Central memory CD8-positive, alpha-beta T cell (primary cell): ENCODE measurements at places on chromosomes 4 and X.

DNA sequence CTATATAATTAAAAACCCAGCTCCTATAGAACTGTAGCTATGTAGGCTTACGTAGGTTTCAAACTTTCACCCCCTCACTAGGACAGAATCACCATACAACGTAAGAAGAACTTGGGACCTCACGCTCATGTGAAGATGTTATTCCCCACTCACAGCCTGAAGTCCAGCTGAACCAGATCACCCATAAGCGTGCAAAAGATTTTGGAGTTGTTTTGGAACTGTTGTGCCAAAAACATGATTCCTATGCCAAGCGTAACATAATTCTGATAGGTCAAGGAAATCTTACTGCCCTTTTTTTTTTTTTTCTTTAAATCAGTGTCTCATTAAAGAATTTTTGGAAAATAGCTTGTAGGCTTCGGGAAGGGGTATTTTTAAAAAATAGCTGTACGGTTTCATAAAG, 57.0 kb downstream of the LCORL start:
- DNase-seq, result no peak

DNA sequence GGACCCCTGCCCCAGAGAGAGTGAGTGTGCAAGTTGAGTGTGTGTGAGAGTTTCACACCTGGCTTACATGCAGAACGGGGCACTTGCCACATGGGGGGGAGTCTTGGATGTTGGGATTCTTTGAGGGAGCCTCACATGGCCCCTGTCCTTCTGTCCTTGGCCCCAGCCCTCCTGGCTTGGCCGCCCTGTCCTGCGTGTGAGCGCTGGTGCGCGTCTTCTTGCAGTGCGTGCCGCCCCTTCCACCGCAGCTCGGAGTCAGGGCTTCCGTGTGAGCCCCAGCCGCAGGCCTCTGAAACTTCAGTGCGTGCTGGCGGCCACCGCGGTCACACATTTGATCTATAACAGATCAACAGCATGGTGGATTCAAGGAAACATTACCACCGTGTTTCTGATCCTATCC, 30.1 kb upstream of the HGFAC start:
- DNase-seq, result no peak

GRCh38 chr4:23333556-23333945, 556.3 kb downstream of the PPARGC1A start:
- DNase-seq, result no peak

DNA sequence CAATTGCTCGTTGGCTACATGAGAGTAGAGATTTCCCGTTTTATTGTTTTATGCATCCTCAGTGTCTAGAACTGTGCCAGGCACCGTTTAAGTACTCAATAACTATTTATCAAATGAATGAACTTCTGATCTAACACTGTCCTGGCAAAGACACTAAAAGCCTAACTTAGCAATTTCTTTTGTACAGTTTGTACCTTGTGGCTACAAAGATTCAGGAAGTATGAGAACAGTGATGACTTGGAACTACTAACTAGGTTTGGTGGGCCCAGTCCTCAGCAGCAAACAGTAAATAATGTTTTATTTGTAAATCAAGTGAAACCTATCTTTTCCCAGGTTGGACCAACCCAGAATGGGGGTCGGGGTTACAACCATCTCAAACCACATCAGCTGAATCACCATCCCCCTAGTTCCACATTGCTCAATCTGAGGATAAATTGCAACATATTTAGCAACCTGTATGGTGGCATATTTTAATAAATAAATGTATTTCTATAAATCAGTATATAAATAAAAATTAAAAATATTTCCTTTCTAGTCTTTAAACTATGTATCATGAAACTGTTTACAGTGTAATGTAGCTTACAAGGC, 12.3 kb upstream of the SCRG1 start:
- no peak for DNase-seq

DNA sequence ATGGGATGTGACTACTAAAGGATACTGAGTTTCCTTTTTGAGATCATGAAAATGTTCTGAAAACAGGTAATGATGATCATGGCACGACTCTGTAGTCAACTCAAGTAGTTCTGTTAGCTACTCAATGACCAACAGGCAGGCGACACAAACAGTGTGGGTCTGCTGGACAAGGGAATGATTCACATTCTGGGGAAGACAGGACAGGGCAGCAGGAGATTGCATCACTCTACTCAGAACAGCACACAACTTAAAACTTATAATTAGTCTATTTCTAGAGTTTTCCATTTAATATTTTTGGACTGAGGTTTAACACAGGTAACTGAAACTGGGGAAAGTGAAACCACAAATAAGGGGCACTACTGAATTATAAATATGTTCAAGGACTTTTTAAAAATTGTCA, 365.2 kb downstream of the PRDM5 start:
- no peak for DNase-seq

GRCh38 chr4:125020089-125021034, 294.4 kb upstream of the FAT4 start:
- DNase-seq, result no peak

DNA sequence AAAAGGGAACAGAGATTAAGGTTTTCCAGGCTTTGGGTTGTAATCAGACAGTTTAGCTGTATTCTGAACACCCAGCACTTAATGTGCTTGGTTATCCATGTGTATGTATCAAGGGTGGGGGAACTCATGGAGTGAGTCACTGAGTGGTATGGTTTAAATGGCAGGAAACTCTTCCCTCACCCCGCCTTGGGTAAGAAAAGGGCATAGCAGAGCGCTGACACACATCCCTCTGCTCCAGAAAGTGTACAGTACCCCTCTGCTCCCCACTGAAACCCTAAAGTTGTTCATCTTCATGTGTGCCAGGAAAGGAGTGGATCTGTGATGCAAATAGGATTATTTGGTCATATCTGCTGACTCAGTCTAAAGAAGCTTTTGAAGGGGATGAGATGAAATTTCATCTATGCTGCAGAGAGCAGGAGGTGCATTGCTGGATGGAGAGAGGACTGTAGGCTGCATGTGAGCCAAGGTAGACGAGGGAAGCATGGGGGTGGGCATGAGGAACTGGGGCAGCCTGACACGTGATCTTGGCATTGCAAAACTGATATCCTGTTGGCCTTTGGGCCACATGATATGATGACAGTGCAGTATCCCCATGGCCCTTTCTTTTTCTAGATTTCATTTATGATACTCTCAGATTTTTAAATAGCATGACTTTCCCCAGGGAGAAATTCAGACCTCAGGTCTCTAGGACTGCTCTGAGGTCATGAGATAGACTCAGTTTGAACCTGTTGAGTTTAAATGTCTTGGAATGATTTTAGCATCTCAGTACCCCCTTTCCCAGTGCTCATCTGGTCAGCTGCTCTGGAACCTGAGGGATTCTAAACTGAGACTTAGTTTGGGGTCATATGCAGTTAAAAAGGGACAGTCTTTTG, 84.8 kb downstream of the TMEM164 start:
- no peak for DNase-seq

GRCh38 chr4:180578175-180578574, 1665.0 kb upstream of the TENM3 start:
- no peak for DNase-seq

DNA sequence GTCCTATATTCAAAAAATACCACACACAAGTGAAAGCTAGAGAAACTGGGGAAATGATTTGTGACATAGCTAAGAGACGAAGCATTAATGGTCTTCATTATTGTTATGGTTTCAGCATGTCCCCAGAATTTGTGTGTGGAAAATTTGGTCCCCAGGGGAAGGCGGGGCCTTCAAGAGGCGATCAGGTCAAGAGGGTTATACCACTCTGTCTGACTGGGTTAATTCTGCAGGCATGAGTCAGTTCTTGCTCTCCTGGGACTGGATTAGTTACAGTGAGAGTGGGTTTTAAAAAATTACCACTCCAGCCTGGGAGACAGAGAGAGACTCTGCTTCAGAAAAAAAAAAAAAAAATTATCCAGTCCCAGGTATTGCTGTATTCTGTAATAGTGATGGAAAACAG, 2.1 kb upstream of the MTNR1A start:
- DNase-seq, result no peak

DNA sequence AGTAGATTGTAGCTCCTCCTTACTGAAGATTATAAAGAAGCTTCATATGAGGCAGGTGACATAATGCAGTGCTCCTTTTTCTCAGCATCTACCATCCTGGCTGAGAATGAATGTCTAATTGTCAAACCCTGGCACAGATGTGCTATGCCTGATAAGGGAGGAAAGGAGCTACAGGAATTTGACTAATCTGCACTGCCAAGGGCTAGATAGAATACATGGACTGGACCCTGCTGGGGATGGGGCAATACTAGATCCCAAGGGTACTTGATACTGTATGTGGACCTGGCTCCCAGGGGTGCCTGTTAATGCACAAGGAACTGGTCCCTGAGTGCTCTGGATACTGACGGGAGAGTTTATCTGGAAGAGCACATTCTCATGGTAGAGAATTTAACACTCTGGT, 362.2 kb upstream of the EMCN start:
- DNase-seq, result no peak

GRCh38 chr4:165299399-165300060, 27.9 kb upstream of the MSMO1 start:
- no peak for DNase-seq

- no peak for DNase-seq
Measured at GRCh38 chr4:80475798-80476197, 140.3 kb downstream of the CFAP299 start.

- DNase-seq, result no peak
Measured at GRCh38 chrX:40444133-40444532, 136.6 kb upstream of the ATP6AP2 start.

GRCh38 chrX:101160001-101160400, 59.6 kb upstream of the DRP2 start:
- DNase-seq, result no peak

DNA sequence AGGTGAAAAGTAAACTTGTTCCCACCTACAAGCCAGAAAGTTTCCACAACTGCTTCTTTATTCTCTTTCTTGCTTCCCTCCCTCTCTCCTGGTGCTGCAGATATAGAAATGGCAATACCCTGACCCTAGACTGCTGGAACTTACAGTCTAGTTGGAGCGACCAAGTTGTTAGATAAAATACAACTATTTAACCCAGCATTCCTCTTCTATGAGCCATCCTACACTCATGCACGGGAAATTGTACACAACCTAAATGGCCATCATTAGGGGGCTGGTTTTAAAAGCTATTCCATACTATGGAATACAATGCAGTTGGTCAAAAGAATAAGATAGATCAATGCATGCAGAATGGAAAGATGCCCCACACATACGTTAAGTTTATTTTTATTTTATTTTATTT, 41.1 kb downstream of the PJA1 start:
- no peak for DNase-seq

- no peak for DNase-seq
Measured at GRCh38 chr4:75727073-75727472, 2.7 kb downstream of the USO1 start.

DNA sequence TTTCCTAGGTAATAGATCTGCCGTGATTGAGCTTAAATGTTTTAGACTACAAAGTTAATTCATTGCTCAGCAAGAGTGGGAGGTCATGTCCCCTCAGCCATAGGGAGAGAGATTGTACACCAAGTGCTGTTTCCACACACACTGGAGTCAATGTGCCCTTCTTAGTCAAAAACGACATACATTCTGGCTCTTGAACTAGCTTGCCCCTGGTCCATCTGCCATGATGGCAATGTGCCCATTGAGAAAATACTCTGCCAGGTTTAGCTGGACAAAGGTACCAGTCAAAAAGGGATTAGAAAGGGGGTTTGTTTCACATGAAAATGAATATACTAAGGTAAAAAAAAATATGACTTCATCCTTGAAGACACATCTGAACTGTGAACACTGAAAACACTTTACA, 377.1 kb upstream of the ADGRL3 start:
- no peak for DNase-seq

- DNase-seq, result no peak
Measured at GRCh38 chr4:57214654-57215411, 104.6 kb upstream of the IGFBP7 start.
